ENCODE measurements at places on chromosomes 5 and 9. TPM values are rescaled to one million over a fixed set of nuclear protein-coding genes. Genes with fewer than 3 reads are reported as not detected.

DNA sequence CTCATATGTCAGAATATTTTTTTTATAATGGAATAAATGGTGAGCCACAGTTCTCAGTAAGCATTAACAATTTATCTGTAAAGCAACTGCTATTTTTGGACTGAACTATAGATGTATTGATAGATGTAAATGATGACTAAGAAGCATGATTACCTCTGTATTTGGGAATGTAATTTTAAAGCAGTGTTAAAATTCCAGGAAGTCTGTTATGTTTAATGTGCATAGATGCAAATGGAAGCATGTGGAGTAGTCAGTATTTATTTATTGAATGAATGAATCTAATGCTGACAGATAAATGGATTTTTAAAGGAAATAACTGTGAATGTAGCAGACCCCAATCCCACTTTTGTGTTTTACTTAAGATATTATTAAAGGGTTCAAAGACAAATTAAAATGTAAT is 95.0 kb downstream of the ATG10 start:
- no peak for DNase-seq

The PKD2L2 gene
- total RNA-seq, result not detected

GRCh38 chr9:16709924-16710323 is 160.5 kb downstream of the BNC2 start:
- DNase-seq, result no peak

GRCh38 chr9:470552-471194 is 256.0 kb downstream of the DOCK8 start:
- DNase-seq, result no peak

DNA sequence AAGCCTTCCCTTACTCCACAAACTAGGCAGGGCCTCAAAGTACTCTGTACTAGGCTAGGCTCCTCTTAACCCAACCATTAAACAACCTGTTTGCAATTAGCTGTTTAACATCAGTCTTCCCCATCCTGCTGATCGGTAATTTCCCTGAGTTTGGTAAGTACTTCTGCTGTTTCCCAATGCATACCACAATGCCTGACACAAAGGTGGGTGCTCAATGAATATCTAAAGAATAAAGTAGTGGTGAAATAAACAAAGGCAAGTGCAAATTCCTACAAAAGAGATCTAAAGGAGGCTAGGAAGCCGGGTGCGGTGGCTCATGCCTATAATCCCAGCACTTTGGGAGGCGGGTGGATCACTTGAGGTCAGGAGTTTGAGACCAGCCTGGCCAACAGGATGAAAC is 25.0 kb downstream of the FBXW2 start:
- DNase-seq, result no peak

The HSPB3 gene
- total RNA-seq, result not detected
